ENCODE measurements at places on chromosomes 2 and 18.

DNA sequence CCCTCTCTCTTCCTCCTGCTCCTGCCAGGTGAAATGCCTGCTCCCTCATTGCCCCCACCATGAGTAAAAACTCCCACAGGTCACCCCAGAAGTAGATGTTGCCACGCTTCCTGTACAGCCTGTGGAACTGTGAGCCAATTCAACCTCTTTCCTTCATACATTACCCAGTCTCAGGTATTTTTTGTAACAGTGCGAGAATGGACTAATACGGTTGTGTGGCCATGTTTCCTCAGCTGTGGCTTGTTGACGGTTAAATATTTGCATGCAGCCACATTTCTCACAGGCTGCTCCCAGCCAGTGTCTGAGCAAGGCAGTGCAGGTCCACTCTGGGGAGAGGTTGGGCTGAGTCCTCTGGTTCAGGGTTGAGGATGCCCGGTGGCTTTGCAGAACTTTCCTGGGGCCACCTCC is 27.8 kb upstream of the COPS8 start:
- no peak for DNase-seq

GRCh38 chr2:30382995-30383394 is 64.1 kb upstream of the LCLAT1 start:
- DNase-seq: no peak

DNA sequence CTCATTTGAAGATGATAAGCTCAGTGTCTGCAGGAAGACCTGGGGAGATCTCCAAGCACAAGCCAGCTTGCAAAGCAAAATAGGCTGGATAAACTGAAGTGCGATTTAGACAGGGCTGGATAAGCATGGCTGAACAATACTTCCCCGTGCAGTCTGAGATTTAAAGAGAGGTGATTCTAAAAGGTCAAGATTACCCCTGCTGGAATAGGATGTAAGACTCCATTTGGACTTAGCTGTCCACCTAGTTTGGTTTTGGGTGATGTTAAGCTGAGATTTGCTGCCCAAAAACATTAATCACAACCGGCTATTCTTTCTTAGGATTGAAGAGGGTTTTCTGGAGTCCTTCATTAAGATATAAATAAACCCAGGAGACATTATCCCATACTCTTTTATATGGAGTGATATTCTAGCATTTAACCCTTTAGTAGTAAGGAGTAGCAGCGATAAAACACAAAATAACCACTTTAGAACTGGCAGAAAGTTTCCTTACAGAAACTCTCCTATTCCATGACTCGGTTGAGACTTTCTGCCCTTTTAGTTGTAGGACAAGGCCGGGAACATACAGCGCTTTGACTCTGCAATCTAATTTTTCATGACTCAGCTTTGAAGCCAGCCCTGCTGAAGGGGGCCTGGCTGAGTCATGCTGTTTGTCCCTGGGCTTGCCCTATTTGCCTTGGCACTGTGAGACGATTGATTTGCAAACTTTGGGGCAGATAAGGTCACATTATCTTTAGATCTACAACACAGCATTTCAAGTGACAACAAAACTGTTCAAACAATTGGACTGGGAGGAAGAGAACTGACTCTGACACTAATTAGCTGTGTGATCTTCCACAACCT is 238.2 kb downstream of the GCA start:
- DNase-seq: no peak

GRCh38 chr2:237181844-237182243 is 96.2 kb downstream of the COPS8 start:
- DNase-seq: peak; percentile 93

DNA sequence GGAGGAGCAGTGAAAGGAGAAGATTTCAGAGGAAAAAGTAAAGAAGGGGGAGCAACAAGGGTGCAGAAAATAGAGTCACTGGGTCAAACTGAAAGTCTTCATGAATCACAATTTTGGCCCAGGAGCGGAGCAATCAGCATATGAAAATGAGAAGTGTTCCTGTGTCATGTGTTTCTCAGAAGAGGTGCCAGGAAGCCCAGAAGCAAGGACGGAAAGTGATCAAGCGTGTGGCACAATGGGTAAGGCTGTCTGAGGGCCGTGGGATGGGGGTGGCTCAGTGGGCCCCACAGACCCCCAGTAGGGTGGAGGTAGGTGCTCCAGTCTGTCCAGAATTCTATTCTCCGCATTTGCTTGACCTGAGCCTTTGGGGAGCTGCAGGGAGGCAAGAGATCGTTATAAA is 44.2 kb downstream of the SP140 start:
- no peak for DNase-seq

DNA sequence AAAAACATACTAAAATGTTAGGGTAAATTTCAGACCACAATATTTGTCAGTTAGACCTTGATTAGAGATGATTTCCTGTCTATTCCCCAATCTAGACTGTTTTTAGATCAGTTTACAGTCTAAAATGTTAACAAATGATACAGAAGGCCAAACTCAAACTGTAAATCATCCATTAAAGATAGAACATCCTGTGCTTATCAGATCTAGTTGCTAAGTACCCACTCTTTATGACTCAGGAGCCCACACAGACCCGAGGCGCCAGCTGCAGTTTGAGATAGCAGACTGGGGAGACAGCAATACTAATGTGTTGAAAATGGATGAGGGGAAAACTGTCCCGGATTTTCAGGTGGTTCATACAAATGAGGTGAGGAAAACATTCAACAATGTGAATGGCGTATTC is 113.3 kb downstream of the SCG2 start:
- DNase-seq: no peak

- DNase-seq: no peak
These were observed 33.9 kb downstream of the ZBTB7C start for GRCh38 chr18:48375150-48375800.

- DNase-seq: peak; percentile 72
These were observed 52.0 kb downstream of the DCC start for GRCh38 chr18:52391810-52392559.

- DNase-seq: no peak
These were observed 21.4 kb downstream of the THAP4 start for GRCh38 chr2:241615522-241616052.

GRCh38 chr2:136492901-136493300 is 272.4 kb upstream of the THSD7B start:
- no peak for DNase-seq

DNA sequence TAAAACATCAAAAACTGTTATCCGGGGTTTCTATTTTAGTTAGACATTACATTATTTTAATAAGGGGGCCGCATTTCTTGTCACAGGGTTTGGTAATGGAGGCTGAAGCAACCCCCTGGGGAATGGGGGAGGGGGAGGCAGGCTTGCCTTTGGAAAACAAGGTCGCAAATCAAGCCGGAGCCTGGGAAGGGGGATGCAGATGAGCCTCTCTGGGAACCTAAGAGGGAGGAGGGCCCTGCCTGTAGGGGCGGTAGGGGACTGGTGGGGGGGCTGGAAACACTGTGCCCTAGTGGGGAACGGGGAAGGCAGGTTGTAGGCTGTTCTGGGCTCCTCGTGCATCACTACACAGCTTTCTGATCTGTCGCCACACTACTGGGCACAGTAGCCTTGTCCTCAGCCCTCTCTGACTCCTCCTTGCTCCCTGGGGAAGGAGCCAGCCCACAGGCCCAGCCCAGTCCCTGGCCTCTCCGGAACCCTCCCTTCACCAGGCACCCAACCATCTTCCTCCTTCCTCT is 170.2 kb upstream of the SMAD2 start:
- no peak for DNase-seq

- DNase-seq: no peak
These were observed 293.2 kb upstream of the LYPD1 start for GRCh38 chr2:132963161-132963560.

GRCh38 chr2:125405816-125406215 is 1250.1 kb upstream of the GYPC start:
- DNase-seq: peak; percentile 96

- DNase-seq: no peak
These were observed 10.0 kb downstream of the CAPN10 start for GRCh38 chr2:240596491-240596931.

DNA sequence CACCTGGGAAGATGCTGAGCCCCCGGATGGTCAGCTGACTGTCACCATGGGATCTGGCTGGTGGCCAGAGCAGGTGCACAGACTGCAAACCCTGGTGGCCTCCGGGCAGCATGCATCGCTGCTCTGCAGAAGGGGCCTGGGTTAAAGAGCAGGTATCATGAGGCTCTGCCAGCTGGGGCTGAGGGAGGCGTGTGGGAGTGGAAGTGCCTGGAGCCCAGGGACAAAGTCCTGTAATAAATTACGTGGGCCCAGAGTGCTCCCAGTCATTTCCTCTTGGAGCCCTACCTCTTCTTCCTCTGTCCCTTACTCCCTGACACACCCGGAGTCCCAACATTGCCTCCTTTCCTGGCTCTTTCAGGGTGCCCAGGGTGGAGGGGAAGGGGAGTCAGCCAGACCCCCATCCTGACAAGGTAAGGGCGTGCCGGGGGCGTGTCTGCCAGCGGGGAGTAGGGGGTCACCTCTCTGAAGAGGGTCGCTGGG is at the start of gene MYO7B:
TSS of gene MYO7B (plus strand) at position 262 of the 480 bp plus-strand sequence. CDS start 24,040 bp downstream, outside the sequence.
- no peak for DNase-seq

- peak; percentile 38 for DNase-seq
These were observed 200.6 kb downstream of the PPP1R1C start for GRCh38 chr2:182186132-182186735.

GRCh38 chr2:196413821-196414274 is 225.7 kb upstream of the CCDC150 start:
- peak; percentile 57 for DNase-seq

GRCh38 chr2:30888852-30889409 is 81.7 kb upstream of the CAPN13 start:
- DNase-seq: no peak

DNA sequence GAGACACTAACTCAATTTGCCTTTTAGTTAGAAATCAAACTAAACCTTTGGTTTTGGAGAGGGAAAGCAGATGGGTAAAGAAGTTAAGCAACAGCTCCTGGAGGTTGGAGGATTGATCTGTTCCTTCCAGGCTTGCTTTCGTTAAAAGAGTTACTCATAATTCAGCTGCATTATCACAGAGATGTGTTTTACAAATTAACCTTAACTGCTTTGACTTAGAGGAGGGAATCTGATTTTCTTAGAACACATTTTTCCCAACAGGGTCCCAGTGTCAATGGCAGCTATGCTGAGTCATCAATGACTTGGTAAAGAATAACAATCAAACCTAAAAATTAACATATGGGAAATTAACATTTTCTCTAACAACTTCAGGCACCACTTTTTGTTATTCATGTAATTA is 113.4 kb downstream of the COPS8 start:
- DNase-seq: no peak

DNA sequence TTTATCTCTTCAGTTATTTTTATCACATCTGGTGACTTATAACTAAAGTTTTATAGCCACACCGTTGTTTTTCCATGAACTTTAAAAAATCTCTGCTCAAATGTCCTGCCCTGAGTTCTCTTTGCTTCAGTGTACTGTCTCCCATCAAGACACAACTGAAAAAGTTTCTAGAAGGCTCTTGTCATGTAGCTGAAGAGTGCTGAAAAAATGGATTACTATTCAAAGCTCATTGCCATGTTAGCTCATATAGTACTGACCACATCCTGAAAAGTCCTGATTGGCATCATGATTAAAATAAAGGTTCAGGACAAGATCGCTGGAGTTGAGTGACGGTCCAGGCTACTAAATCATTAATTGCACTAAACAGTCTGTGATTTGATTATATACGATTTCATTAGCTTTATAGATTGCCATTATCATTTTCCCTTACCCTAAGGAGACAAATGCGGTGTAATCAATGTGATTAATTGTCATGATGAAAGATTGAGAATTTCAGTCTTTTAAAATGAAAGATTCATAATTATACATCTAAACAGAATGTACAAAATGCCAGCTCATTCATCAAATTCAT is 62.2 kb downstream of the MFSD6 start:
- no peak for DNase-seq

All from fibroblast of skin of back (primary cell).